ENCODE measurements at places on chromosomes 6 and 20. TPM values are rescaled to one million over a fixed set of nuclear protein-coding genes. Genes with fewer than 3 reads are reported as not detected.

DNA sequence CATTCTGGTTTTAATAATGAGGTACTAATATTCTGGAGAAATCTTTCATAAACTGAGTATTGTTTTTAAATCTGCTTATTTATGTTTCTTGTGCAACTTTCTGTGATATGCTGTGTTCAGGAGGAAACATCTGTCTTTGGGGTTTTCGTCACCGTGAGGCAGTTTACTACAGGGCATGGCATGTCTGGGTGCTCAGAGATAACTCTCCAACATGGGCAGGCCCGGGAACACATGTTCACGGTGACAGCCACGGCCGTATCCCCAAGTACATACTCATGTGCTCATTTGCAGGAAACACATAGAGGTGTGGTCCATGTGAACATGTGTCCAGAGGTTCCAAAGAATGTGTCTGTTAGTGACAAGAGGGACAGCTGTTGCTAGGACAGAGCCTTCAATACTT, 62.1 kb upstream of the CNKSR3 start:
- DNase-seq = no peak

DNA sequence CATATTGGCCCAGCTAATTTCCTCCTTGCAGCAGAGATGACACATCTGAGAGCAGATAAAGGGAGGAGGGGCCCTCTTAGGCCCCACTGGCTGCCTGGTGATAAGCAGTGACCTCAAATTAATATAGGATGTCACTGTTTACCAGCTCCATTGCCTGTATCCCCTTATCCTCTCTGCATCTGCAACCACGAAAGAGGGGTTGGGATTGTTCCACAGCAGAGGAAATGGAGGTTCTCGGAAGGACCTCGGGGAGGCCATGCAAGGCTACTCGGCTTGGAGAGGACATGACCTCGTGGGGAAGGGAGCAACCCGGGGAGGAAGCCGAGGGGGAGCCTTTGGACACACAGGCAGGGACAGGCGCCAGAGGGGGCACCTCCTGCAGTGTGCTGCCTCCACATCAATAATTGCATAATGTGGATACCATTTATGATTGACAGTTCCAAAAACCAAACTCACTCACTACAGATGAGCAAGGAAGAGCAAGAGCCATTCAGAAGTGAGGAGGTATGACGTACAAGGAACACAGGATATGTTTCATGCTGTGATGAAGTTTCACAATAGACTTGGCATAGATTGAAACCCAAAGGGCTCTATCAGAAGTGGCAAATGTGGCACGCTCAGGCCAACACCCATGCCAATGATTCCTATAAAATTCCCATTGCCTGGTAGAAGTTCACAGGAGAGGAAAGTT, 177.2 kb upstream of the RNF24 start:
- DNase-seq = no peak

DNA sequence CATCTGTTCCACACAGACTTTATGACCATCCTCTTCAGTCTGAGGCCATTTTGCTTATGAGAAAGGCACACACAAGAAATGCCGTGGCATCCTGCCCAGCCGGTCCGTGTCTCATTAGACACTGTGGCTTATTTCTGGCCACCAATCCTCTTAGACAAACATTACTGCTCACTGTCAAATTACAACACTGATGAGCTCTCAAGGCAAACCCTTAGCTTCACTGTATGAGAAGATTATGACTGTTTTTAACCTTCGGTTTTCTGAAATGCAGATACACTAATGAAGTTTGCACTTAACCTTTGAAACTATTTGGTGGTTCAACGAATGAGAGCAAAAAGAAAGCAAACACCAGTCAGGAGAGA, 50.5 kb upstream of the DST start:
- peak; percentile 50 for DNase-seq

- DNase-seq = no peak
Measured at GRCh38 chr20:37114012-37114411, 18.2 kb upstream of the RBL1 start.

Gene MRAP2
- 0.36 TPM for total RNA-seq

DNA sequence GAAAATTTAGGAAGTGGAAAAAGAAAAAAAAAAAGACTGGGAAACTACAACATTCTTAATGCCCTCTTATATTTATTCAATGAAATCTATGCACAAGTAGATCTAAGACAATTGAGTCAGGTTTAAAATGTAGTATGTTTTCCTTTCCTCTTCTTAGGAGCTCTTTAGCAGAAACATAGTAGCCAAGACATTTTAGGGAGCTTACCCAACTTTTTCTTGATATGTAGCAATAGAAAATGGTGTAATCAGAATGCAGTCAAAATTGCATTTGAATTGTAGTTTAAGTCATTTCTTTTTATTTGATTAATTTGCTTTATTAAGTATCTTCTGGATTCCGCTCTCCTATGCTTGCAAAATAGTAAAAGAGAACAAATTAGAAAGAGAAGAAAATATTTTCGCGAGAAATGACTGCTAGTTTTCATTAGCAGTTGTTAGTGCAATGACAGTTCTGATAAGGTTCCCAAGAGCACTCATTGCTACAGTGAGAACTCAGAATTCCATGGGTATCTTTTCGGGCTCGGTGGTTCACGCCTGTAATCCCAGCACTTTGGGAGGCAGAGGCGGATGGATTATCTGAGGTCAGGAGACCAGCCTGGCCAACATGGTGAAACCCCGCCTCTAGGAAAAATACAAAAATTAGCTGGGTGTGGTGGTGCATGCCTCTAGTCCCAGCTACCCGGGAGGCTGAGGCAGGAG, 52.2 kb downstream of the JARID2 start:
- no peak for DNase-seq

DNA sequence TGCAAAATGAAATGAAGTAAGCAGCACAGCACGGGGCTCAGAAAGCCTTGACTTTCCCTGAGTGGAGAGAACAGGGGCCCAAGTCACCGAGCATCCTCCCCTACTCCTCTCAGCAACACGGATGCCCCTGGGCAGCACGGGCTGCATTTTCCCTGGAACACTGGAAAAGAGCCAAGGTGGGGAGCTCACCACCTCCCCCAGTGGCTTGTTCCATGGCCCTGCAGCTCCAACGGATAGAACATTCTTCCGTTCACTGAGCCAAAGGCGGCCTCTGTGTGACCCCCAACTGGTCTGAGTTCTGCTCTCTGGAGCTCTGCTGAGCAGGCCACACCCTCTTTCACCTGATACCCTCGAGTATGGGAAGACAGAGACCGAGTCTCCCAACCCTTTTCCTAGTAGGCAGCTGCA, 20.8 kb upstream of the EMILIN3 start:
- no peak for DNase-seq

DNA sequence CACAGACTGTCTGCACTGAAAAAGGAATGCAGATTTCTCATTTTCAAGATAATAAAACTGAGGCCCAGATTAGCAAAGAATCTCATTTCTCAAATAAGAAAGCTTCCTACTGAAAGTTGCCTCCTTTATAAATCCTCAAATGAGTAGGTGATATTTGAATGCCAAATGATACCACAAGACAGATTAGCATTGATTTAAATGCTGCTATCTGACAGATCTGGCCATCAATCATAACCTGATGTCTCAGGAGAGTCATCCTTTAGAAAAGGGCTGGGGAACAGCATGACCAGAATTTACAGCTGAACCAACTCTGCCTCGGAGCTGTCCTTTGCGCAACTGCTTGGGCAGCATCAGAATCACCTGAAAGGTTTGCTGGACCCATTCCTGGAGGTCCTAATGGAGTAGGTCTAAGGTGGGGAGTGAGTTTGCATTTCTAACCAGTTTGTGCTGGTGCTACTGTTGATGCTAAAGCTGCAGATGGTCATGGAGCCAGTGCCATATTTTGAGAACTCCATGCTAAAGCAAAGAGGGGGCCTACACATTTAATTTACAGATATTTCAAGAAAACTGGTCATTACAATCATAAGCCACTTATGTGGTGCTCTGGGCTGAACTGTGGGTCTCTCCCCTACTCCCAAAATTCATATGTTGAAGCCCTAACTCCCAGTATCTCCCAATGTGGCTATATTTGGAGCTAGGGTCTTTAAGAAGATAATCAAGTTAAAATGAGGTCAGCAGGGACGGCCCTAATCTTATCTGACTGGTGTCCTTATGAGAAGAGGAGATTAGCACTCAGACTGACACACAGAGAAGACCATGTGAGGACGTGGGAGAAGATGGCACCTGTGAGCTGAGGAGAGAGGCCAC, 295.5 kb upstream of the JARID2 start:
- DNase-seq = no peak

- DNase-seq = no peak
Measured at GRCh38 chr6:33905071-33905609, 101.3 kb upstream of the MLN start.

- no peak for DNase-seq
Measured at GRCh38 chr20:40902661-40903060, 126.0 kb upstream of the TOP1 start.

DNA sequence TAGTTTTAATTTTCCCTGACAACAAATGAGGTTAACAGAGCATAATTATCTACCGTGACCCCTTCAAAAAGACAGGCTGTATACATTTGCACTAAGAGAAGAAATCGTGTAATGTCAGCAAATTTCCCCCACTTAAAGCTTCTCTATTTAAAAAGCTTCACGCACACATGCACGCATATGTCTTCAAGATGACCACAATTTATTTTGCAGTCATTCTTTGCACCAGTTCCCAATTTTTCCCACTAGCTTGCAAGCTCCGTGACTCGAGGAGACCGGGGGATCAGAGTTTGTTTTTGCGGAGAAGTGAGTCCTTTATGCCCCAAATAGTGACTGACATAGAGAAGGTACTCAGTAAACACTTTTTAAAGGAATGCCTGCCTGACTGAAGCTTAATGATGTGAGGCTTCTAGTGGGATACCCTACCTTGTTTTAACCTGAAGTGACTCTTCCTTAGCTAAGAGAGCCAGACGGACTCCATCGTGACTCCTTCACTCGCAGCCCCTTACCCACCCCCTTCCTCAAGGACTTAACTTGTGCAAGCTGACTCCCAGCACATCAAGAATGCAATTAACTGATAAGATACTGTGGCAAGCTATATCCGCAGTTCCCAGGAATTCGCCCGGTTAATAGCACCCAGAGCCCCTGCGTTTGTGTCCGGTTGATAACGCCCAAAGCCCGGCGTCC, 9.3 kb upstream of the NQO2 start:
- DNase-seq = peak; percentile 47

GRCh38 chr6:37253486-37254007, 4.0 kb upstream of the TBC1D22B start:
- no peak for DNase-seq

DNA sequence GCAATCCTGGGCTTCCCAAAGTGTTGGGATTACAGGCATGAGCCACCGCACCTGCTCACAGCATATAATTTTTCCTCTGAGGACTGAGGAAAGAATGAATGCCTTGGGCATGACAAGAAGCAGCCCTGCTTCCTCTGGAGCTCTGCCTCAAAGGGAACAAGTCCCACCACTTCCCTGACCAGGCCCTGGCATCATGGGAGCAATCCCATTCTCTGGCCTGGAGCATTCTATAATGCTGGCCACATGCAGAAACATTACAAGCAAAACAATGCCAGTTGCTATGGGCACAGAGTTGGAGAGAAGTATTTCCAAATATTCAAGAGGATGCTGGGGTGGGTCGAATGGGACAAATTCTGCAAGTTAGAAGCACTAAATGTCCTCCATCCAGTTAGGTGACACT, 41.5 kb upstream of the ARMH2 start:
- DNase-seq = no peak

GRCh38 chr6:52306972-52307870, 22.7 kb upstream of the MCM3 start:
- DNase-seq = no peak

DNA sequence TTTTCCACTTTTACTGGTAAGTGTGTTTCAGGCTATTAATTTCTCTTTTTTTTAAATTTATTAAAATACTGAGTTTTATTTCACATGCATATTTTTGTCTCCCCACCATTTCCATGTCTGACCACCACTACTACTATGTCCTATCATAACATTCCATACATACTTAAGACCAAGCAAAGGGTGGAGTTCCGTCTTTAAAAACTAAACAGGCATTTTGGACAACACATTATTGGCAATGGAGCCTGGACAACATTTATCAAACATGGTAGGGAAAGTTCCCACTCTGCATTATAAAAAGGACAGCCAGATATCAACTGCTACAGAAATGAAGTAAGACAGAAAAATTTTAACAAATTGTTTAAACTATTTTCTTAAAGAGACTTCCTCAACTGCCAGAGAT, 91.9 kb downstream of the LMBRD1 start:
- no peak for DNase-seq
